RPMI8226 (cell line): ENCODE measurements at places on chromosomes 5 and 9.
A peak's percentile ranks its signal among the peaks of the same experiment; 100 is the strongest.

DNA sequence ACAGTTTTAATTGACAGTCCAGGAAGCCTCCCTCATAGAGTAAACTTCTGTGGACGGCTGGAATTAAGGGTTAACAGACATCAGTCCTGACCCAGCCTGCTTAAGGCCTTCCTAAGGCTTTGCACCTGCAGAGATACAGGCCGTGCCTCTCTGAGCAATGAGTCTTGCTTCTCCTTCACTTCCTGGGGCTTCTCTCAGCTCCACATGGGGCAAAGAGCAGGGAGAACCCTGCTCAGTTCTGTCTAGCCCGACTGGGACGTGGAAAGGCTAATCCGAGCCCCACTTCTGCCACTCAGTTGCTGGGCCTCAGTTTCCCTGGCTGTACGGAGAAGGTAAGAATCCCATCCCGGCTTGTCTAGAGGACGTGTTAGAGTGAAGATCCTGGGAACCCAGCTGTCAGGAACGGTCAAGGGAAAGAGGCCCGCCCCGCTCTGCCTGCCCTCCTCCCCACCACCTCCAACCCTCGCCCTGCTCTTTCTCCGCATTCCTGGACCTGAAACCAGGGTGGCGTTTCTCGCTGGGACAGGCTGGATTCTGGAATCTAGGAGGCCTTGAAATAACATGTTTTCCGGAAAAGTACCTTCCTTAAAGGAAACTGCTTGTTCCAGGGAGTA, 6.5 kb downstream of the SPAAR start:
- no peak for DNase-seq

GRCh38 chr9:5857928-5858327, 25.0 kb upstream of the ERMP1 start:
- no peak for DNase-seq

DNA sequence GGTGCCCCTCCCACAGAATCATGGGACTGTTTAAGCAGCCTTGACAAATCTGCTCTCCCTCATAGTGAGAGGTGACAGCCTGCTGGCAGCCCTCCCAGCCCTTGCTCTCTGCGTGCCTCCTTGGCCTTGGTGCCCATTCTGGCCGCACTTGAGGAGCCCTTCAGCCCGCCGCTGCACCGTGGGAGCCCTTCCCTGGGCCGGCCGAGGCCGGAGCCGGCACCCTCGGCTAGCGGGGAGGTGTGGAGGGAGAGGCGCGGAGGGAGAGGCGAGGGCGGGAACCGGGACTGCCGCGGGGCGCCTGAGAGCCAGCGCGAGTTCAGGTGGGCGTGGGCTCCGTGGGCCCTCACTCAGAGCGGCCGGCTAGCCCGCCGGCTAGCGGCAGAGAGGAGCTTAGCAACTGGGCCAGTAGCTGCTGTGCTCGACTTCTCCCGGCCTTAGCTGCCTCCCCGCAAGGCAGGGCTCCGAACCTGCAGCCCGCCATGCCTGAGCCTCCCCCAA, 125.9 kb upstream of the MYO10 start:
- DNase-seq: no peak

DNA sequence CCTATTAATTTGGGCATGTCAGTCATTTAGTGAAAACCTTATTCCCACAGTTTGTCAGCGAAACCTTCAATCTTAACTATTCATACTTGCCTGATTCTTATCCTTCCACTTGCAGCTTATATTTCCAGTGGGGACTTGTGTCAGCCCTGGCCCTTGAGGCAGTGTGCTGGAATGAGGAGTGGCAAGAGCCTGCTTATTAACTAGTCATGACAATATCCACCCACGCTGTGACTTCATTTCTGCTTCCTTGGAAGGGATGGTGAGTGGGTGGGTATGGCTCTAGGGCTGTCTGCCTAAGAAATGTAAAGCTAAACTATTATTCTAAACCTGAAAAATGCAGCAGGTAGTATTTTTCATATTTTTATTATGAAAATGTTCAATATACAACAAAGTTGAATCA, 34.0 kb upstream of the LURAP1L start:
- DNase-seq: no peak

GRCh38 chr9:20853866-20854265, 169.8 kb downstream of the FOCAD start:
- no peak for DNase-seq

DNA sequence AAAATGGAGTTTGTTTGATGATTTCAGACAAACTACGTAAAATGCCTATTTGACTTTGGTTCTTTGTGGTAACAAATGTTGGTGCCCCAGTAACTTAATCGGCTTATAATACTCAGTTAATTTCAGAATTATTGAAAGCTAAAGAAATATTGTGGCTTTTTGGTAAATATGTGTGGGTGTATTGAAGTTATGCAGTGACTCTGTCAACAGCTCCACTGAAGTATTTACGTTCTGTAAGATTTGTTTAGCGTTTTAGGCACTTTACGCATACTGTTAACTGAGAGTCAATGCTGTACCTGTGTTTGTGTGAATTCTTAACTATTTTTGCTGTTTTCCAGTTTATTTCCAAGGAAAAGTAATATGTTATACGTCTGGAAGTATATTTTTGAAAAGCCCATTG, 2.2 kb downstream of the RAD23B start:
- DNase-seq: no peak

DNA sequence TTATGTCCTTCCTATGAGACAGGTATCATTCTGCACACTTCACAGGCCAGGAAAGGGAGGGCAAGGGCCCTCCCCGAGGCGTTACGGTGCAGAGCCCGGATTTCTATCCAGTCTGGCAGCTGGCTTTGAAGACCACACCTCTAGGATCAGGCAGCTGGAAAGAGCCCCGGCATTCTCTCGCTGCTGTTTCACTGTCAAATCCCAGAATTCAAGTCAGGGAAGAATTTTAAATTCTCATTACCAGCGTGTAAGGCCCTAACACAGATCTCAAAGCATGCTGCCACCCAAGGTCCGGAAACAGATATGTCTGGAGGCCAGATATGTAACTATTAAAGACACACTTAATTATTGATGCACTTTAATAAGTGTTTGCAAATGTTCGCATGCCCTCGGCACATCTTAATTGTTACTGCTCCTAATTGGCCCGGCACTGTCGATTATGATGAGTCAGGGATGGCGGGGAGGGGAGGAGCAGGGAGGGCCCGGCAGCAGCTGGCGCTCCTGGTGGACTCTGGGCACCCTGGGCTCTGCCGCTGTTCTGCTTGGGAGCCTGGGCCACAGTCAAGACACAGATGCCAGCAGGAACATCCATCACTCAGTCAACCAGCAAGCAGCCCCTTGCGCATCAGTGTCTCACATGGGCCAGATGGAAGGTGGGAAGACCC, 76.3 kb upstream of the BARHL1 start:
- DNase-seq: no peak

DNA sequence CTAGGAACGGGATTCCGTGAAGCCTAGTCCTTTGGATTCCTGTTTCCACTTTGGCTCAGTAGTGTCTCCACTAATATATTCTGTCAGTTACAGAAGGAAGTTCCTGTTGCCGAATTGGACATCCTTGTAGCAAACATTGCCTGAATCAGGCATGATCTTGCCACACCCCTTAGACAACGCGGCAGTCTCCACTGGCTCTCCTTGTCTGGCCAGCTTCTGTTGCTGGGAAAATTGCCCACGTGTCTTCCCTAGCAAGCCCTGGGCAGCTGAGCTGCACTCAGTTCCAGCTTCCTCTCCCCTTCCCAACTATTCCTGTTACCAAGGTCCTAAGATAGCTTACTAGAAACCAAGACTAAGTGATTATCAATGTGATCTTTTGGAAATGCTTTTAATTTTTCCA, 316.6 kb upstream of the RIOK2 start:
- no peak for DNase-seq

GRCh38 chr5:95600557-95600956, 19.3 kb upstream of the GPR150 start:
- no peak for DNase-seq

GRCh38 chr9:2497666-2498400, 123.8 kb upstream of the VLDLR start:
- DNase-seq: no peak

- no peak for DNase-seq
These were observed 148.3 kb downstream of the ENC1 start for GRCh38 chr5:74492230-74492629.

- peak; percentile 55 for DNase-seq
These were observed 435 bp downstream of the ZNF189 start for GRCh38 chr9:101398930-101399642.

DNA sequence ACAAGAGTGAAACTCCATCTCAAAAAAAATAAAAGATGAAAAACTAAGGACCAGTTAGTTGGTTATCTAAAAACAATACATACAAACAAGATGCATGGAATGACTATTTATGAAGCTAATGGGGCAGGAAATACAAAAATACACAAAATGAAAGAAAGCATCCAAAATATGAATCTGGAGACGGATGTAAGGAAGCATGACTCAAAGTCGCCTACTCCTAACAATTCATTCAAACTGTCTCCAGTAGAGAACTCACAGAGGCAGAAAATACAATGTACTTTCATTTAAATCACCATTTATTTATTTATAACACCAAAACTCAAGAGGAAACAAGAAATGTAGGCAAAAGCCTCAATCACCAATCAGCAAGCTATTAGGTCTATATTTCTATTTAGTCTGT, 68.4 kb downstream of the SCAI start:
- DNase-seq: no peak

GRCh38 chr9:98488571-98489312, 220.0 kb downstream of the GABBR2 start:
- DNase-seq: peak; percentile 6

GRCh38 chr5:11268891-11269290, 507.9 kb upstream of the DAP start:
- peak; percentile 13 for DNase-seq

DNA sequence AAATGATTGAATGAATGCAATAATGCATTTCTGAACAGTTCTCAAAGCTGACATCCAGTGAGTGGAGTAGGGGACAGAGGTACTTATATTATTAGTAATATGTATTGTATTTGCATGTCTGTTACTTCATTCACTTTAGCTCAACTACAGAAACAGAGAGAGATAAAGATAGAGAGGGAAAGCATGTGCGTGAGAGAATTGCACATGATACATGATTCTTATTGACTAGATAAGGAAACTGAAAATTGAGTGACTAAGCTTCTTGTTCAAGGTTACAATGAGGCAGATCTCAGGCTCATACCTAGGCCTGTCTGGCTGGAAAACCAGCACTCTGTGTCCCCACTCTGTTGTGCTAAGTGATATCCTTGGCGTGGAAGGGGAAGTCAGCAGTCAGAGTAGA, 337.7 kb upstream of the KLF4 start:
- DNase-seq: no peak

DNA sequence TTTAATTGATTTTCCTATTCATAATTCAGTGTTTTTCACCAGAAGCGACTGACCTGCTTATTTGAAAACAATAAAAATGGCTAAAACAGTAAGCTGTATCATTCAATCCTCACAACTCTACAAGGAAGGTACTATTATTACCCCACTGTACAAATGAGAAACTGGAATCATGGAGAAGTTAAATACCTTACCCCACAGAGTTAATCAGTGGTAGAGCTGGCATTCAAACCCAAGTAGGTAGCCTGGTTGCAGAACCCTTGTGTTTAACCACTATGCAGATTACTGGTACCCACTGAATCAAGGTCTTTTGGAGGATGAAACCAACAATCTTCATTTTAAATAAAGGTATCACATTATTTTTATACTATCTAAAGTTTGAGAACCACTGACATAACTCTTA, 59.6 kb downstream of the MLANA start:
- no peak for DNase-seq

DNA sequence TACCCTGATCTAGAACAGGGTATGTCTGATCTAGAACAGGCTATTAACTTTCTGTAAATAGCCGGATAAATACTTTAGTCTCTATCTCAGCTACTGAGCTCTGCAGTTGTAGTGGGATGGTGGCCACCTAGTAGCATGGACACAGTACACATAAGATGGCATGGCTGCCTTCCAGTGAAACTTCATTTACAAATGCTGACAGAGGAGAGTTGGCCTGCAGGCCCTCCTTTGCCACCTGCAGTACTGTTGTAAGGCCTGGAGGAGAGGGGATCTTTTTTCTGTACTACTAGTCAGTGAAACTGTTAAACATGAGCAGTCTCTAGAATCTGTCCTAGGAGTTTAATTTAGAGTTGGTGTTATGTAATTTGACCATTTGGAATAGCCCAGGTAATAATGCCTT, 86.0 kb downstream of the TRIO start:
- DNase-seq: peak; percentile 85

DNA sequence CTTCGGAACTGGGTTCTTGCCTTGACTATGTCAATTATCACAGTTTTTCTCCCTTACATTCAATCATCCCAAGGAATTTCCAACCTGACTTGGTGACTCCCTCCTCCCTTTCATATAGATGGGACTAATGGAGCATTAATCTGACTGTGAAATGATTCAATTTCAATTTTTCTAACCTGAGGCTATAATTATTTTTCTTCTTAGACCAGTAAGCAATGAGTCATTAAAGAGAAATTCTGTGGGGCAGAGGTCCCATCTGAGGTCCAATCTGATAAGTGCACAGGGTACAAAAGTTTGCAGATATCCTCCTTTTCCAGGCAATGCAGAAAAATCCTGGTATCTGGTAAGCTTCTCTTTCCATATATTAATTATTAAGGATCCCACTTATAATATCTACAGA, 18.9 kb downstream of the PDE4D start:
- DNase-seq: no peak

DNA sequence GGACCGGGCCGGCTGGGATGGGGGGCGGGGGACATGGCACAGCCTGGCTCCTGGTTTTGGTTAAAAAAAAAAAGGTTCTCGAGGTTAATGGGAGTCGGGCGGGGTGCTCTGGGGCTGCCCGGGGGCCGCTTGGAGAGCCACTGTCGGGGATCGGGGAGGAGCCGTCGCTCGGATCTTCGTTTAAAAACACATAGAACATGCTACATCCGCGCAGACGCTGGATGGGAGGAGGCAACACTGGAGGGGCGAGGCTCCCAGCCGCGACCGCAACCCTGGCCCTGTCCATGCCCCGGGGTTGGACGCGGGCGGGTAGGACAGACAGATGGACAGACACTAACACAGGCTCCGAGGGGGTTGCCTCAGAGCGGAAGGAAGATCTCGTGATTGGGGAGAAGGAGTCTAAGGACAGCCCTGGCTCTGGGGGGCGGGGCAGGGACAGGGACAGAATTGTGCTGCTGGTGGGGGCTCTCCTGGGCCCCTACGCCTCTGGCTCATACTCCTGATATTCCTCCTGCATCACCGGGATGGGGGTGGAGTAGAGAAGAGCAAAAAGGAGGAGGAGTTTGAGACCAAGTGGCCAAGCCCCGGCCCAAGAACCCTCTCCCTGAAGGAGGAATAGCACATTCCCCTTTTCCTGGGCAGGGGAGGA, 9.9 kb downstream of the SNCB start:
- DNase-seq: no peak

- DNase-seq: no peak
These were observed 119.6 kb upstream of the HMHB1 start for GRCh38 chr5:143692342-143692741.

- DNase-seq: no peak
These were observed 566.1 kb downstream of the ZNF608 start for GRCh38 chr5:124180299-124180874.
